ENCODE measurements at places on chromosomes 2 and 18. TPM values are rescaled to one million over a fixed set of nuclear protein-coding genes. Genes with fewer than 3 reads are reported as not detected.

DNA sequence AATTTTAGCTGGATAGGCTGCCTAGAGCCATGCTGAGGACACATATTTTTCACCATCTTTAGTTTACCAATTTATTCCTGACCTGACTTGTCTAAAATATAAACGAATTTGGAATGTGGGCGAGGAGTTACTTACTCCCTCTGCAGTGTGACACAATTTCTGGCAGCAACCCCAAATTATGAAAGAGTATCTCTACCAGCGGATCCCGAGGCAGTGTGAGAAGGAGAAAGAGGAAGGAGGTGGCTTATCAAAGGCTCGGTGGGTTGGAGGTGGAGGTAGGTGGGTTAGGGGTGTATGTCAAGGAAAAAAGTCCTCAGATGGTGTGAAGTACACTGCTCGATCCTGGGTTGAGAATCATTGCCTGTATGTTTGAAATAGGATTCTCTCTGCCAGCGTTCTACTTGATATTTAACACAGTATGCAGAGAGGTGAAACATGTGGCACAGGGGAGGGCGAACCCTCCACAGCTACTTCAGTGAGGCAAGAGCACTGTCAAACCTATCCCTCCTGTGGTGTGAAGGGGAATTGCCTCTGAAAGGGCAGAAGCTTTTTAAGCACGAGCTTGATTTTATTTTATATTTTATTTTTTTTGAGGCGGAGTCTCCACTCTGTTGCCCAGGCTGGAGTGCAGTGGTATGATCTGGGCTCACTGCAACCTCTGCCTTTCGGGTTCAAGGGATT lies 76.0 kb downstream of the RFTN2 start:
- DNase-seq = no peak

- DNase-seq = no peak
Observed at GRCh38 chr2:38293152-38293865, 83.8 kb downstream of the ATL2 start.

Gene DYNAP
- total RNA-seq = not detected

DNA sequence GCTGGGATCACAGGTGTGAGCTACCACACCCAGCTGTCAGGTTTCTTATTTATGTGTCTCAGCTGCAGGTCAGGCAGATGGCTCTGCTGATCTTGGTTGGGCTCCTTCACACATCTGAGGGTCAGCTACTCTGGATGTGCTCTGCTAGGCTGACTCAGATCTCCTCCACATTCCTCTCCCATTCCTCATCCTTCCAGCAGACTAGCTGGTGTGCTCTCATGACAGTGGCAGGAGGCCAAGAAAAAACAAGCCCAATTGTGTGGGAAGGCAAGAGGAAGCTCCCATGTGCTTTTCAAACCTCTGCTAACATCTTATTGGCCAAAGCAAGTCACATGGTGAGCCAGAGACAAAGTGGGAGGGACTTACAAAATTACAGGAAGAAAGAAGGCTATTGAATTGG lies 11.7 kb upstream of the MSH6 start:
- no peak for DNase-seq

Gene DGUOK
- total RNA-seq = 69.2 TPM

Gene HOXD9
- not detected for total RNA-seq

DNA sequence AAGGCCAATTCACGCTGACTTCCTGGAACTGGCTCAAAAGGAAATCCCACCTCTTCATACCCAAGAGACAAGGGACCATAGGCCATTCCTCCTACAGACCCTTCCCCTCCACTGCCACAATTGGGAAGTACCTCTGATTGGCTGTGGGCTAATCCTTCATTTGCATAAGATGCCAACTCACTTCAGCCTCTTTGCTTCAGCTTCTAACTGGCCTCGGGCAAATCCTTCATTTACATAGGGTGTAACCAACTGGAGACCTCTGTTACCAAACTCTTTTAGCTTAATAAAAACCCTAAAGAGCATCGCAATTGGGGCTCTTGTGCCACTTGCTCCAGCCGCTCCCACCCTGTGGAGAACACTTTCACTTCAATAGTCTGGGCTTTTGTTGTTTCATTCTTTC lies 38.2 kb downstream of the MC2R start:
- DNase-seq = no peak

- no peak for DNase-seq
Observed at GRCh38 chr2:134347756-134348155, 93.9 kb downstream of the MGAT5 start.

DNA sequence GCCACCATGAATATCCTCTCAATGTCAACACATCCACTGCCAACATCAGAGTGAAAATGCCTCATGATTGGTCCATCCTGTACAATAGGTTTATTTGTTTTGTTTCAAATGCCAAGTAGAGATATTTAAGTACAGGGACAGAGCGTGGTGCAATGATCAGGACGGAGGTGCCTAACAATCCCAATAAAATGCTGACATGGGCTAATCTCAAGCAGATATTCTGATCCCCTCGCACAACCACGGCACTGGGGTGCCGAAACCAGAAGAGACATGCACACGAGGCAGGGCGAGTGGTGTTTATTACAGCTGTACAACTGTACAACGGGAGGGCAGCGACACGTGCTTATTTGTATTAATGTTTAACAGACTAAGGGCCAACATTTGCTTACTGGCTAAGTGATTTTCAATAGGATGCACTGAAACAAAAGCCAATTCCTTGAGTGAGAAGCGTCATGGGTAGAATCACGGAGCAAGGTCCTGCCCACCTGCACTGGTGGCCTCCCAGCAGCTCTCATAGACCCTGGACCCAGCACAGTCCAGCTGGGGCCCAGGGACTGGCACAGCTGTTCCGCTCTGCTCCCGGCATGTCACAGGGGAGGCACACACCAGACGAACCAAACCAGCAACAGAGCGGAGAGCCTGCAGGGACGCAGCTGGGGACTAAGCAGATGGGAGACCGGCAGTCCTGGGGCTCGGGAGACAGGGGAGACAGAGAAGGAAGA lies 101.4 kb downstream of the HDAC4 start:
- DNase-seq = no peak

Gene NXPH2
- not detected for total RNA-seq
